Liver (tissue), 10 donors: ENCODE measurements at places on chromosomes 6 and 20. TPM values are rescaled to one million over a fixed set of nuclear protein-coding genes. Genes with fewer than 3 reads are reported as not detected.
A peak's percentile ranks its signal among the peaks of the same experiment; 100 is the strongest.

- no peaks in the 10 kb centered on the region for H3K27me3 ChIP-seq
- H3K36me3 ChIP-seq, result peaks cover 5% of the 10 kb centered on the region
- H3K4me1 ChIP-seq, result peaks cover 8% of the 10 kb centered on the region
- no peak for DNase-seq
- H3K27ac ChIP-seq, result no peak overlapping the region
These were observed 25.4 kb downstream of the SEC63 start for GRCh38 chr6:107932580-107932979.

DNA sequence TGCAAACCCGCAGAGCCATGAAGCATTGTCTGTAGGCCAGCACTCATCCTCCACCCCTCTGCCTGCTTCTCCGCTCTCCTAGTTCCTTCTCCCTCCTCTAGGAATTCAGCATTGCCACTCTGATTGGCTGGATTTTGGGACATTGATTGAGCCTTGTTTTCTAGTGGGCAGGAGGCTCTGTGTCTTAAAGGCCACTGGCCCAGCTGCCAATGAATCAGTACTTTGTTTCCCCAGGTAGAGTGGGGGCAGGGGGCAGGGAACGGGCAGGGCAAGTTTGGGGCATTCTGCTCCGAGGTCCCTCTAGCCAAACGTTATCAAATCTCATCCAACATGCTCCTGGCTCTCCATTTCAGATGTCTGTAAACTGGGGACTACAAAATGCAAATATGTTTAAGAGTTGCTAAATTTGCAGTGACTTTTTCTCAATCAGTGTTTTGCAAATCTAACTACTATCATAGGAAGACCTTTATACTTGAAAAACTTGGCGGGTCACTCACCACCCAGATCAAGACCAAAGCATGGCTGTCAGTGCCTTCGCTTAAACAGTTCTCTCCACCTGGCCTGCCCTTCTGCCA, 10.4 kb upstream of the BPI start:
- peak overlapping the region; percentile 59 for H3K27ac ChIP-seq
- no peak overlapping the region for H3K4me3 ChIP-seq
- DNase-seq, result no peak
- H3K4me1 ChIP-seq, result peaks cover 19% of the 10 kb centered on the region
- H3K36me3 ChIP-seq, result no peaks in the 10 kb centered on the region

- no peaks in the 10 kb centered on the region for H3K36me3 ChIP-seq
- H3K4me3 ChIP-seq, result no peak overlapping the region
- H3K27ac ChIP-seq, result no peak overlapping the region
- H3K4me1 ChIP-seq, result no peaks in the 10 kb centered on the region
- DNase-seq, result no peak
These were observed 13.7 kb downstream of the PNPLA1 start for GRCh38 chr6:36283608-36284007.

DNA sequence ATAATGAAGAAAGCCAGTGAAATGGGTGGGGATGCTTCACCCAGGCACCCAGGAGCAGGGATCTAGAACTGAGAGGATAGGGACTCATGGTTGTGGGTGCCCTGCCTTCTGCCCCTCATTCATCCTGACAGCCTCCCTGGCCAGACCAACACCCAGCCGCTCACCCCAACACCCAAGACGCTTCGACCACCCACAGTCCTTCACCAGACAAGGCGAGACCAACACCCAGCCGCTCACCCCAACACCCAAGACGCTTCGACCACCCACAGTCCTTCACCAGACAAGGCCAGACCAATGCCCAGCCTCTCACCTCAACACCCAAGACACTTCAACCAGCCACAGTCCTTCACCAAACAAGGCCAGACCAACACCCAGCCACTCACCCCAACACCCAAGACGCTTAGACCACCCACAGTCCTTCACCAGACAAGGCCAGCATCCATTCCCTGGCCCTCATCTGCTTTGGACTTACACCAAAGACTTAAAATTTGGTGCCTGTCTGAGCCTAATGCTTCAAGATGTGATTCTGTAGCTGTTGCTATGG, 131.5 kb downstream of the ANKRD60 start:
- no peaks in the 10 kb centered on the region for H3K4me1 ChIP-seq
- peak; percentile 26 for DNase-seq
- H3K36me3 ChIP-seq, result no peaks in the 10 kb centered on the region

GRCh38 chr6:75235271-75235670, 8.3 kb downstream of the COX7A2 start:
- H3K27me3 ChIP-seq, result no peaks in the 10 kb centered on the region
- no peak overlapping the region for H3K4me3 ChIP-seq
- no peak for DNase-seq
- H3K27ac ChIP-seq, result no peak overlapping the region

Gene CPXM1
- 0.08 TPM for total RNA-seq

- H3K4me3 ChIP-seq, result no peak overlapping the region
- H3K36me3 ChIP-seq, result no peaks in the 10 kb centered on the region
- no peaks in the 10 kb centered on the region for H3K27me3 ChIP-seq
- H3K27ac ChIP-seq, result no peak overlapping the region
- H3K4me1 ChIP-seq, result peaks cover 5% of the 10 kb centered on the region
These were observed 243.8 kb upstream of the FOXQ1 start for GRCh38 chr6:1068068-1068467.

Gene TBP
- 7.5 TPM for total RNA-seq

GRCh38 chr6:167104388-167104787, 18.5 kb upstream of the CCR6 start:
- H3K4me3 ChIP-seq, result no peak overlapping the region
- H3K27ac ChIP-seq, result no peak overlapping the region
- DNase-seq, result no peak
- no peaks in the 10 kb centered on the region for H3K27me3 ChIP-seq
- H3K4me1 ChIP-seq, result no peaks in the 10 kb centered on the region

DNA sequence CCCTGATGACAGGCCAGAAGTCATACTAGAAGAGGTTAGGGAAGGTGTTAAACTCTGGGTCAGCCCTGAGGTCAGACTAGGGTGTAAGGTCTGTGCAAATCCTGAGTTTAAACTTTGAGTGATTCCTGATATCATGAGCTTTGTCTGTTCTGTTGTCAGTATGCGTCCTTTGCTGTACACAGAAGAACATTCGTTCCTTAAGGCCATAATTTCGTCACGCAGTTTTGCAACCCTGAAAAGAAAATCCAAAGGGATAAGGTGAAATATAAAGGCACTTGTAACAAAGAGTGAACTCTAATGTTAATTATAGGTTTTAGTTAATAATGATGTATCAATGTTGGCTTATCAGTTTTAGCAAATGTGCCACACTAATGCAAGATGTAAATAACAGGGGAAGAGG, 2.3 kb downstream of the DST start:
- no peak overlapping the region for H3K27ac ChIP-seq
- no peak overlapping the region for H3K4me3 ChIP-seq
- DNase-seq, result no peak

DNA sequence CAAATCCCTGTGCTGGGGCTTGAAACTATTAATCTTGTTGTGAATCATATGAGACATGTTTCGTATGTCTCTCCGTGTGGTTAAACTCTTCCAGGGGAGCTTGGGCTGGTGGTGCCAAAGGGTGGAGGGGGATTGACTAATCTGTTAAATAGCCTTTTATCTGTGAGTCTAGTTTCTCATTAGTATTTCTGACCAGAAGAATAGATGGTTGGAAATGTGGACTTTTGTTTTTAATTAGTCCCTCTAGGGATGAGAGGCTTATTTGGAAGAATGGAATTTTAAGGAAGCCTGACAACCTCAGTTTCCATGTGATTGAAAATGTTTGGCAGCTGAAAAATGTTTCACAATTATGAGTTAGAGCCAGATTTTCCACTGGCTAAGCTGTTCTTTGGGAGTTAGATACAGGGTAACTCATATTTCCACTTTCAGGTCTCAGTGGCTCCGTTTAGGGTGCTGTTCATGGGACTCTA, 117.3 kb downstream of the BCKDHB start:
- peaks cover 2% of the 10 kb centered on the region for H3K36me3 ChIP-seq
- H3K4me3 ChIP-seq, result no peak overlapping the region
- DNase-seq, result no peak
- H3K27ac ChIP-seq, result no peak overlapping the region

Gene ZNF451
- 50.6 TPM for total RNA-seq

Gene ZNF337
- total RNA-seq, result 3.6 TPM

GRCh38 chr20:59752101-59752586, 147.8 kb downstream of the PHACTR3 start:
- peak; percentile 36 for DNase-seq
- H3K27ac ChIP-seq, result no peak overlapping the region
- H3K36me3 ChIP-seq, result no peaks in the 10 kb centered on the region
- no peak overlapping the region for H3K4me3 ChIP-seq
- H3K27me3 ChIP-seq, result peaks cover 10% of the 10 kb centered on the region

GRCh38 chr6:7671076-7671475, 54.8 kb upstream of the BMP6 start:
- H3K36me3 ChIP-seq, result no peaks in the 10 kb centered on the region
- no peaks in the 10 kb centered on the region for H3K27me3 ChIP-seq
- no peak overlapping the region for H3K27ac ChIP-seq
- no peaks in the 10 kb centered on the region for H3K4me1 ChIP-seq

Gene GJA10
- not detected for total RNA-seq
